NK-92 treated with Interleukin-12 subunit alpha and Interleukin-12 subunit beta, amount 100 ng/mL, for 24 hours (cell line): ENCODE measurements at places on chromosomes 7 and 10.

DNA sequence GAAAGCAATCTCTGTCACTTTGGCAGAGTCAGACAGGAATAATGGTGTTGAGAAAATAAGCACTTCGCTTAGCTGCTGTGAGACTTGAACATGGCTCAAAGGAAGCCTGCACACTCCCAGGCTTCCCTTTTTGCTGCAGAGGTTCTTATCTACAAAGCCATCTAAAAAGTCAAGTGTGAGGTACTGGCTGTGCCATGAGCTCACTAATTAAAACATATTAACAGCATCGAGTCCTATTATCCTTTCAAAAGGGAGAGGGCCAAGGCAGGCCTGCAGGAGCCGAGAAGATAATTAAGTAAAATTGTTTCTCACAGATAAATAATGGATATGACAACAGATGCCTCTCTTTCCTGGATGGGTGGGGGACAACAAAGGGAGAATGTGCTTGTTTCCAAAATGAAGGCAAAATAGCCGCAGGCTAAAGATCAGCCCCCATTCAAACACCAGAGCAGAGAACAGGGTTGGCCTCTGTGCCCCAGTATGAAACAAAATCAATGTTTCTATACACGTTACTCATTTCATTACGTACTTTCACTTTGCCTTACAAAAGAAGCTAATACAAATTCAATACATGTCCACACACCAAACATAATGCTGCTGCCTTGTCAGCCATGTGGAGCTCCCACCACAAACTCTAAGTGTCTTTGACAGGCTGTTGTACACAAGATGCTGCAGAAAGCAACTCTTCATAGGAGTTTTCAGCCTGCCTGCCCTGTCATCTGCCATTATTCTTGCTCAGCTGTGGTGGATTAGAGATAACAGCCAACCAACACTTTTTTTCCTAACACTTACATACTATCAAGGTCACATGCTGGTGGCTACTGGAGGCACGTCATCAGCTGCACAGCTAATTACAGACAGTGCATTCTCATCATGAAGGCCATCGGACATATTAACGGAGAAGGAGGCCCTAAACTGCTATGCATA is 55.3 kb downstream of the ELAPOR2 start:
- no peak for DNase-seq

DNA sequence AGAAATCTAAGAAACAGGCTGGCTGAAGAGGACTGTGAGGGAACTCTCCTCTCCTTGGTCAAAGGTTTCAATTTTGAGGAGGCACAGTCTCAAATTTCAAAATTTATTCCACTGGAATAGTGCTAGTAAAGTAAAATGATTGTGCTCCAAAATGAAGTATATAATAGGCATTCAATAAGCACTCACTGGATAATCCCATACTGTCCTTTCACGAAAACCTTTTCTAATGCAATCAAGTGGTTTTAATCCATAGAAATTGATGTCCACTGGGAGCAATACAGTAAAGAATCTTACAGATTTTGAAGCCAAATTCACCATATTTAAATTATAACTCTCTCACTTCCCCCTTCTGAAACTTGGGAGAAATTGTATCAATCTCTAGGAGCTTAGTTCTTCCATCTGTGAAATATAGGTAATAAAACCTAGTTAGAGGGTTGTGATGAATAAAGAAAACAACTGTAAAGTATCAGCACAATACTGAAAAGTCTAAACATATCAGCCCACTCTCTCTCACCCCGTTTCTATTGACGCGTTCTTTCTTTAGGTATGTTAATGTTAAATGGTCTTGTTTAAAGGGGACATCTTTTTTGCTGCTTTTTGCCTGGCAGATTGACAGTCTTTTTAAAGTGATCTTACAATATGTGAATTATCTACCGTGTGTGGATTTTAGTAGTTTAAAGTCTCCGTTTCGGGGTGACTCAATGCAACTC is 40.8 kb upstream of the LRRN3 start:
- no peak for DNase-seq

DNA sequence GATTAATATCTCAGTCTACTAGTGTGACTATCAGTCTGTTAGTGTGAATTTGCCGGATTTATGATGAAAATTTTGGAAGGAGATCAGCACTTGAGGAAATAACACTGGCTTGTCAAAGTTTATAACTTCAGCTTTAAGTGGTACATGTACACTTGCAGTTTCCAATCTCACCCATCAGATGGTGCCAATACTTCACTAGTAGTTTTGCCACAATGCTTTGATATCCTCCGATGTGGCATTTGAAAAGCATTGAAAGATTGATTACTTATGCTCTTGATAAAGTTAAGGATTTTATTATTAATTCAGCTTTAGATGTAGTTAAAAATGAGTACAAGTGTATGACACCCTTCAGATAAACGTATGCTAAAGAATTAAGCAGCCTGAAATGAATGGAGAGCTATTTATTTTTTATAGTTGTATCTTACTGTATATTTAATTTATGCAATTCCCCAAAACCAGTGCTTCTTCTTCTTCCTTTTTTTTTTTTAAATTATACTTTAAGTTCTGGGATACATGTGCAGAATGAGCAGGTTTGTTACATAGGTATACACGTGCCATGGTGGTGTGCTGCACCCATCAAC is 98.2 kb downstream of the ANLN start:
- no peak for DNase-seq

DNA sequence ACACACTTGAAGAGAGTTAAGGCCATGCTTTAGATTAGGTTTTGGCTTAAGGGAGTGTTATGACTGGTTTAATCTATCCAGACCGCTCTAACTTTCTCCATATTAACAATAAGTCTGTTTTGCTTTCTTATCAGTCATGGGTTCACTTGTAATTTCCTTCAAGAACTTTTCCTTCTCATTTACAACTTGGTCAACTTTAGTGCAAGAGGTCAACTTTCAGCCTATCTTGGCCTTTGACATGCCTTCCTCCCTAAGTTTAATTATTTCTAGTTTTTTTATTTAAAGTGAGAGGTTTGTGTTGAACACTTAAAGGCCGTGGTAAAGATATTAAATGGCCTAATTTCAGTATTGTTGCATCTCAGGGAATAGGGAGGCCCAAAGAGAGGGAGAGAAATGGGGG is 75.6 kb downstream of the MKLN1 start:
- no peak for DNase-seq

DNA sequence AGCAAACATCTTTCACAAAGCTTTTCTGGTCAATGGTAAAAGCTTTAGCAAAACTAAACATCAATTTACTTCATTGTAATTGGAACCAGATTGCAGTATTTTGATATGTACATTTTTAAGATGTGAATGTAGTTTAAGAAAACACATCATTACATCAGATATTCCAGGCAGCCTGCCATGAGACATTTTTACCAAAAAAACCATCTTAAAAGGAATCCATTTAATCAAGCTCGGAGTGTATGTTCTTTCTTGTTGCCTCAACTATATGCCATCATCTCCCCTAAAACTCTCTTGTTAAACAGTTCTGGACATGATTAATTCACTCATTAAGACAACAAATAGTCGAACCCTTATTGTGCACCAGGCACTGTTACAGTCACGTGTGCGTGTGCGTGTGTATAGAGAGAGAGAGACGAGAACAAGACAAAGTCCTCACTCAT is 97.5 kb downstream of the UBE2H start:
- DNase-seq: no peak

- no peak for DNase-seq
These were observed 379.4 kb downstream of the GALNT17 start for GRCh38 chr7:71511361-71511807.

- DNase-seq: no peak
These were observed 44.4 kb upstream of the STRIP2 start for GRCh38 chr7:129389829-129390228.

GRCh38 chr7:31096877-31097258 is 44.8 kb downstream of the ADCYAP1R1 start:
- no peak for DNase-seq

GRCh38 chr10:12200850-12201249 is 4.9 kb downstream of the CDC123 start:
- DNase-seq: no peak

GRCh38 chr10:49359349-49360270 is 36.3 kb downstream of the DRGX start:
- DNase-seq: no peak

GRCh38 chr7:71867626-71868025 is 544.5 kb downstream of the CALN1 start:
- DNase-seq: no peak

DNA sequence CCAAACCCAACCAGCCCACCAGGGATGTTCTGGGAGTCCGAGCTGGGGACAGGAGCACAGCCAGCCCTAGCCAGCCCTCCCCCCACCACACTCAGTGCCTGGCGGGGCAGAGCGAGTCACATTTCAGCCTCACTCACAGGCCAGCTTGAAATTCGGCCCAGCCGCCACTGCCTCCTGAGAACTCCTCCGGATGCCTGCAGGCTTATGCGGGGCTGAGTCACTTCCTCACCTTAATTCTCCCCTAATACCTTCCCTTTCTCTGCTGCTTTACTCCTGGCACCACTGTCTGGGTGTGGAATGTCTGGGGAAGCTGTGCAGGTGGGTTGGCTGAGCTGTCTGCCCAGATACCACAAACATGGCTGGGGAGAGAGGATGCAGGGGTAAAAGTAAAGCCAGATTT is 22.6 kb upstream of the DLG5 start:
- no peak for DNase-seq

GRCh38 chr10:130425881-130426435 is 289.8 kb downstream of the GLRX3 start:
- DNase-seq: no peak

DNA sequence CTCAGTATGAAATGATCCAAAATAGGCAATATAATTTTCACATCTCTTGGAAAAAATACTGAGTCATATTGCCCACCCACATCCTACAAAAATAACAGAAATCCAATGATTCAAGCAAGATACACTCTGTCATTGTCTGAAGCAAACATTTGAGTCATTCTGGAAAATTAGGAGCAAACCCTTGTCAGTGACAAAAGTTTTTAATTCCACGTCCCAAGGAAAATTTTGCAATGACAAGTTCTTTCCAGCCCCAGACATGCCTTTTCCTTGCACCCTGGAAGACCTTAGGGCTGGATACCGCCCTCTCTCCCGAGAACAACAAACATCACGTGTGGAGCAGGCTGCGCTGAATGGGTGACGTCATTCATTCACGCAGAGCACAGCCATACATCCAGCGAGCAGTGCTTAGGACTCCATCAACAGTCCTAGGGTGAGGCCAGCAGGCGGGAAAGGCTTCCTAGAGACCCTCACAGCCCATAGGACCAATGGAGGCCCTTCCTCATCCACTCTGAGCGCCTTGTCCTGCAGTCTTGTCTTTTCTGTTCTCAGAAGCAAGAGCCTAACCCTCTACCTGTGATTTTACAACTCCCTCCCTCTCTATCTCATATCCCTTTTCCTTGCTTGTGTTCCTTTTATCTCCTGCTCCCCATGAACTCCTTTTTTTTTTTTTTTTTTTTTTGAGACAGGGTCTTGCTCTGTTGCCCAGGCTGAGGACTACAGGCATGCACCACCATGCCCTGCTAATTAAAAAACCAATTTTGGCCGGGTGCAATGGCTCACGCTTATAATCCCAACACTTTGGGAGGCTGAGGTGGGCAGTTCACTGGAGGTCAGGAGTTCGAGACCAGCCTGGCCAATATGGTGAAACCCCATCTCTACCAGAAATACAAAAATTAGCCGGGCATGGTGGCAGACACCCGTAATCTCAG is 23.5 kb upstream of the KDM7A start:
- DNase-seq: no peak

DNA sequence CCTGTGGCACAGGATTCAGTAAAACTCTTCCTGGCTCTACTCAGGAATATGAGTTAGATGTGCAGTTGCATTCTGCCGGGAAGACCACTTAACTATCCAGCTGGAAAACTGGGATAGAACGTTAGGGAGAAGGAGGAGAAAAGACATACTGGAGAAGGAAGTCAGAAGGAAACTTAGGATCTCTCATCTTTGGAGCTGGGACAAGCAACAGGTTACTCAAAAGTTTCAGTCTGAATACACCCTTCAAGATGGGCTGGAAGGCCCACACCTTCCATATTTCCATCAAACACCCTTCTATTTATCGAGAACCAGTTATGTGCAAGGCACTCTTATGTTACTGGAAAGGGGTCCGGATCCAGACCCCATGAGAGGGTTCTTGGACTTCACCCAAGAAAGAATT is 440.4 kb upstream of the NRP1 start:
- DNase-seq: no peak

DNA sequence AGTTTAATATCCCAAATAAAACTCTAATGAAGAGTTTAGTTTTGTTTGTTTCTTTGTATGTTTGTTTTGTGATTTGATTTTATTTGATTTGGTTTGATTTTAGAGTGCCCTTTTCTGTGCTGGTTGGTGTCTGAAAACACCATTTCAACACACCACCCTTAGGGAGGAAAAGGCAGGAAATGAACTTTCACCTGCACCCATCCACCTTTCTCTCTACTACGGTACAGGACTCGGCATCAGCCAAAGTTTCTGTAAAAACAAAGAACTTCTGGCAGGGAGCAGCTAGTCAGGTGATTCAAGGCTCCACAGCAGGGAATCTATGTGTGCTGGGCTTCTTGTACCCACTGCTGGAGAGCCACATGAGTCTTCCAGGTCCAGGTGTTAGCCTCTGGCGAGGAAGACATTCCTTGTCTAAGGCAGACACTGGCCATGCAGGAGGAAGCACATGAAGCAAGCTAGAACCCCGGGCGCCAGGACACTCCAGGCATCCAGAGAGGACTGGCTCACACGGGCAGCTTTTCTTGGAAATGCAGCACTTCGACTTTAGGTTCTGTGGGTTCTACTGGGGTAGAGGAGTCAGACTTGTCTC is 22.1 kb upstream of the STK17A start:
- no peak for DNase-seq

GRCh38 chr7:81367326-81367931 is 402.4 kb downstream of the HGF start:
- DNase-seq: no peak

DNA sequence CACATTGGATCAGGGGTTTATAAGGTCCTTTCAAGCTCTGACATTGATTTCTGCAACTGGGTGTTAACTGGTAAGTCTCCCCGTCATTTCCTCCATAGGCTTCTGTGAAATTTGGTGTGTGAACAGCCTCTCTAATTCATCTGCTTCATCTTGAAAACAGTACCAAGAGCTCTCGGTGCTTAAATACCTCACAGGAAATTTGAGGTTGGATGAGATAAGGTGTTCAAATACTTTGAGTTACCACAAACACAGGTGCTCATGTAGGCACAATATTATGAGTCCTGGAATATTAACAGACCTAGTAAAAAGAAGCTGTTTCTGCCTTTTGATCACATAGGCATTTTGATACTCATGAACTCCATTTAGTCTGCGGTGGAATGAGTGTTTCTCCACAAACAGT is 85.2 kb downstream of the RTKN2 start:
- peak; percentile 28 for DNase-seq

- DNase-seq: no peak
These were observed 165.8 kb downstream of the CCSER2 start for GRCh38 chr10:84493951-84494848.

GRCh38 chr10:3045471-3046209 is 21.7 kb upstream of the PFKP start:
- DNase-seq: no peak

- no peak for DNase-seq
These were observed 113.7 kb downstream of the LHPP start for GRCh38 chr10:124575107-124576035.

- no peak for DNase-seq
These were observed 42.5 kb upstream of the TMEM213 start for GRCh38 chr7:138755331-138755747.
